Fibroblast of skin of left biceps (primary cell): ENCODE measurements at places on chromosomes 2 and 18.

- DNase-seq = no peak
Observed at GRCh38 chr18:2281523-2282199, 289.6 kb downstream of the METTL4 start.

DNA sequence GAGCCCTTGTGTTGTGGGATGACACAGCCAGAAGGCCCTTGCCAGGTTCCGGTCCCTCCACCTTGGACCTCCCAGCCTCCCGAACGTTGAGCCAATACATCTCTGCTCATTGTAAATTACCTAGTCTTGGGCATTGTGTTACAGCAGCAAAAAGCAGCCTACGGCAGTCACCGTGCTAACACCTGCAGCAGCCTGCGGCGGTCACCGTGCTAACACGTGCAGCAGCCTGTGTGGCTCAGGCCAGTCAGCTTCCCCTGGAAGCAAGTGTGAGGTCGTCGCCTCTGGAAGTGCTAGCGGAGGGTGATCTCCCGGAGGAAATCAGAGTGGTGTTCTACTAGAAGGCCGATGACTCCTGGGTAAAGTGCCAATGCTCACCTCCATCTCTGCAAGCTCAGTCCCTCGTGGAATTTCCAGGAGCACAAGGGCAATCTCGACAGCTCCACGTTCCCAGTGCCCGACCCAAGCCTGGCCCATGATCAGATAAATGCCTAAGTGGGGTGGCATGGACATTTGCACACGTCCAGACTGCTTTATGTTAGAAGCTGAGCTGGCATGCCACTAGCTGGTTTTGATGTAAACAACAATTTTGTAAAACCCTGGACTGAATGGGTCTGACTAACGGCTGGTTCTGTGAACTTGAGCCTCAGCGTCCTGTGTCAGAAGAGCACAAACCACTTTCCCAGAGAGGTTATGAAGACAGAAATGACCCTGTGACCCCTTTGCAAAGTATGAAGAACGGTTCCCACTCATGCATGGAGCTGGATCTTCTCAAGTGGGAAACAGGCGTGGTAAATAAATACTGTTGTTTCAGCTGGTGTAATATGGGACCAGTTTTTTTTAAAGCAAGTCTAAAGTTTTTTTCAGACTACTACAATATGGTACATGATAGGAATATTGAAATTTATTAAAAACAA lies 11.4 kb upstream of the CNDP1 start:
- DNase-seq = no peak

DNA sequence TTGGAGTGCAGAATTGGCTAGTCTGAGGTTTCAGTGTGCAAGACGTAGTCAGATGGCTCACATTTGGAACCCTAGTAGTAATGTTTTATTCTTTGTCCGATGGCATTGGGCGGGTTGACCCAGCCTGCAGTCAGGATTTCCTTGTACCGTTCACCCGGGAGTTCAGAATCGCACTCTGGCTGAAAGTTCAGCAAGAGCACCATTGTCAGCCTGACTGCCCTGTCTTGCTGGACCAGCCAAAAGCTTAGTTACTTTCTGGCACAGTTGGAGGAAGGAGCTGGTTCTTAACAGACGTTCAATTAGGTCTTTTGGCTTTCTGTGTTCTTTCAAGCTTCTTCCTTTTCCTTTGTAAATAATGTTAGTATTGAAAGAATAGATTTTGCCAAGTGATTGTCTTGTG lies 18.6 kb downstream of the RMC1 start:
- no peak for DNase-seq

DNA sequence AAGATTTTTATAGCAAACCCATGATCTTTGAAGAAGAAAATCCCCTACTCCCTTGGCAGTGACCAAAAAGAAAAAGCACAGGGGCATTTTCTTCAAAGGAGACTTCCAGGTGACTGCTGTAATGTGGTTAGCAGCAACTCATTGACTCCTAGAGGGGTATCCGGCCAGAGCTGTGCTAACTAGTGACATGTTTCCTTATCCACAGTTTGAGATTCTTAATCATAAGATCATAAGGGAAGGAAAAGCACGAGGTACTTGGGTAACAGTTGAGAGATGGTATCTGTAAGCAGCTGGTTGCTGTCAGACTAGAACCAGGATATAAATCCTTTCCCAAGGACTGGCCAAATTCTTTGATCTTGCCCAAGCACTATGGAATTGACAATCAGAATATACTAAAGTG lies 124.7 kb downstream of the MREG start:
- DNase-seq = no peak

DNA sequence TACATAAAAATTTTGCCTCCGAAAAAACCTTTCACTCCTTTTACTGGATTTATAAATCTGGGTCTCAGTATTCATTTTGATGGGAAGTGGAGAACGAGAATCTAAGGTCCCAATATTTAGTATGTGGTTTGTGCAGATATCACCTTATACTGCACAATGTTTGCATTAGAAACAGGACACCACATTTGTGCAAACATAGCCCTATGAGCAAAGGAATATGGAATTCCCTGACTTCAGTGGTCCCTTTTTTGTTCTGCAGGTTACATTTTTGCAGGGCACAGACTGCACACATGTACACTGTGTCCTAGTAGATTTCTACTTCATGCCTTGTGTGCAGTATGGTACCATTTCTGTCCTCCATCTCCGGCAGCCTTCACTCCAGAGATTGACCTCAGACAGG lies 130.0 kb downstream of the CDH19 start:
- no peak for DNase-seq

DNA sequence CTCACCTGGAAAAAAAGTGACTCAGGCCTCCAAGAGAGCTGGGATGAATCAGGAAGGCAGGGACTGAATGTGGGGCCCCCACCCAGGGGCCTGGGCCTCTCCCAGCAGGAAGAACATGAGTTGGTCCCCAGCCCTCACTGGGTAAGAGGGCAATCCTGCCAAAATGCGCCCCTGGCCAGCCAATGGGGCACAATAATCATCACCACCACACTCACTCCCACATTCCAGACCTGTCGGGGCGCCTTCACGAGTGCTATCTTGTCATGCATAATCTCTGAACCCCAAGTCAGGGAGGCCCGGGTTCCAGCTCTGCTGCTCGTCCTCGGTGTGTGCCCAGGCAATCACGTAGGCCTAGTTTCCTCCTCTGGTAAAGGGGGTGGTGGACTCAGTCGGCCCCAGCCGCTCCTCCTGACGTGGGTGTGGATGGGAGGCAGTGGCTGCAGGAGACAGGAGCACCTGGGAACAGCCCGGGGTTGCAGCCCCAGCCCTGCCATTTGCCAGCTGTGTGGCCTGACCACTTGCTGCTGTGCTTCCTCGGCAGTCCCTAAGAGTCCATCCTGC lies 115.1 kb downstream of the CYP26B1 start:
- DNase-seq = no peak

GRCh38 chr18:12307701-12308385 lies at the start of gene TUBB6:
Gene TUBB6, plus strand, starts transcription at chr18:12308241. Its CDS starts 52 bp downstream, at chr18:12308293.
- DNase-seq = no peak

DNA sequence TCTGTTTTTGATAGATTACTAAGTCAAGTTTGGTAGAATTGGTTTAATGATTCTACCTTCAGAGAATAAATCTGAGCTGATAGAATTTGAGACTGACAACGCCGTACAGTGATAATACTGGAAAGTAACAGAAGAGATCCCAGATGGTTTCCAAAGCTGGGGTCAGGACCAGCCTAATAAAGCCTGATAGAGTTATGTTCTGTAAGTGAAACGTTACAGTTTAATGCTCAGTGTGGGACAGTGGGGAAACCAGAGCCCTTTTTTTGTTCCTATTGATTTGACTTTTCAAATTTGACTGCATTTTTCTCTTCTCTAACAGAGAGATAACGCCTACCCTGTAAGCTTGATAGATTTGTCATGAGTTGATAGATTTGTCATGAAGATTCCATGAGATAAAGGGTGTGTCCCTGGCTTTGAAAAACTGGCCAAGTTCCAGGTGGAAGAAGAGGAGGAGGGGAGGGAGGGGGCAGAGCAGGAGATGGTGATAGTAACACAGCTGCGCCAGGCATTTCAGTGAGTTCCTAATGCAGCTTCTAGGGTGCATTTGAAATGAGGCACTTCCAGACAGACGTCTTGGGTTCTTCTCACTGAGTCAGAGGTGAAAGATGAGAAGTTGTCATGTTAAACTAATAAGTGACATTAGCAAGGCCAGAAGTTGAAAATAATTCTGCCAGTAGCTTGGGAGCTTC lies 65.1 kb downstream of the CERS6 start:
- no peak for DNase-seq

GRCh38 chr2:58350484-58350883 lies 109.4 kb upstream of the FANCL start:
- no peak for DNase-seq

DNA sequence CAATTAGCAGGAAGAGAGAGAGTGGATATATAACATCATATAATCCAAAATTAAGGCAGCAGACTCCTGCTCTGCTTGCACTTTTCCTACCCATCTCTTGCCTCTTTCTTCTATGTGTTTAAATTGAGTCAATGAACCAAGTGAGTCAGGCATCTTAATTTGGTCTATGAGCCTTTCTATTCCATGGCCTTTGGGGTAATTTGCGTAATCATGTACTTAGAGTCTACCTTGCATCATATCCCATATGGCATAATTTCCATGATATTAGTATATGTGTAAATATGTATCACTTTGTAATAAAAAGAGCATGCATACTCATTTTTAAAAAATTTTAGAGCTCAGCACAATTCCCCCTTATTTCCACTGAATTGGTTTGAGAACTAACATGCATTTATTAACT lies 555.2 kb downstream of the STK39 start:
- DNase-seq = no peak

- DNase-seq = no peak
Observed at GRCh38 chr2:174660984-174661675, 63.5 kb upstream of the WIPF1 start.

GRCh38 chr2:240405684-240406313 lies 29.7 kb upstream of the GPC1 start:
- no peak for DNase-seq

GRCh38 chr2:48065096-48065495 lies 158.8 kb upstream of the FBXO11 start:
- DNase-seq = no peak

GRCh38 chr2:127535422-127535901 lies at the start of gene MYO7B:
Gene MYO7B, plus strand, starts transcription at chr2:127535683. Its CDS starts 24,040 bp downstream, at chr2:127559723.
- no peak for DNase-seq

DNA sequence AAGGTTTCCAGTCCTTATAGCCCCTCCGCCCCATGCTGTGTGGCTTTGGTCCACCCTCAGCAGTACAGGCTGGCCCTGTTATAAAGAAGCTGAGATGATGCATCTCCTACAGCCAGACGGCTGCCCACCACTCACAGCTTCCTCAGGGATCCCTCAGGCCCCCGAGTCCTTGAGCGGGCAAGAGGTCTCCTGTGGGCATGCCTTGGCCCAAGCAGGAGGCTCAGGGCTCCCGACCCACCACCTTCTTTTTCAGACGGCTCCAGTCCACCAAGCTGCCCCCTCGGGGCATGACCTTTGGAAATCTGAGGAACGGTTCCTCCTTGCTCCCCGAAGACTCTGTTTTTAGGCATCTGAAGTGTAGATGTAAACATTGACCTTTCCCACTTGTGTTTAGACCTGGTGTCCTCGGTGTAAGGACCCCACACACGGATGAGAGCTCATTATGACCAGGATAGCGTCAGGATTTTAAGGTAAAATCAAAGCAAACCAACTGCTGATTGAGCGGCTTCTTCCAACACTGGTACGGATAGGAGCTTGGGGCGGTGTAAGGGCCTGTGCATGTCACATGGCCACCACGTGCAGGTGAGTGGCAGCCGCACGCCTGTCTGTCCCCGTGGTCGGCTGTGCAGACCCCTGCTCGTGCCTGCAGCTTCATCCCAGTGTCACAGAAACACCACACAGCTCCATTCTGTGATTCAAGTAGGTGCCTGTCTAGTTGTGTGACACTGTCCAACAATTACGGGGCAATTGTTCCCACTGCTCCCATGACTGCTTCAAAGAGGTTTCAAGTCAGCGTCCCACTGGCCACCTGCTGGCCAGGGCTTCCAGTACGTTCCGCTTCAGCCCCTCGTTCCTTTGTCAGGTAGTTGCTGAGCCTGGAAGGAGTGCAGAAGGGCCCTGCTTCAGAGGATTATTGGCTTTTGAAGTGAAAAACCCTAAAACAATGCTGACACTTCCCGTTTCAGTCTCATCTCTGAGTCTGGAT lies 74.7 kb downstream of the NDUFA10 start:
- DNase-seq = no peak

GRCh38 chr2:144041612-144042011 lies 478.3 kb downstream of the ZEB2 start:
- no peak for DNase-seq
